ENCODE measurements at places on chromosomes 2 and 18.

GRCh38 chr18:45133276-45133675 lies 452.6 kb downstream of the SETBP1 start:
- DNase-seq = no peak

- DNase-seq = no peak
Measured at GRCh38 chr2:19140463-19141208, 217.8 kb downstream of the OSR1 start.

DNA sequence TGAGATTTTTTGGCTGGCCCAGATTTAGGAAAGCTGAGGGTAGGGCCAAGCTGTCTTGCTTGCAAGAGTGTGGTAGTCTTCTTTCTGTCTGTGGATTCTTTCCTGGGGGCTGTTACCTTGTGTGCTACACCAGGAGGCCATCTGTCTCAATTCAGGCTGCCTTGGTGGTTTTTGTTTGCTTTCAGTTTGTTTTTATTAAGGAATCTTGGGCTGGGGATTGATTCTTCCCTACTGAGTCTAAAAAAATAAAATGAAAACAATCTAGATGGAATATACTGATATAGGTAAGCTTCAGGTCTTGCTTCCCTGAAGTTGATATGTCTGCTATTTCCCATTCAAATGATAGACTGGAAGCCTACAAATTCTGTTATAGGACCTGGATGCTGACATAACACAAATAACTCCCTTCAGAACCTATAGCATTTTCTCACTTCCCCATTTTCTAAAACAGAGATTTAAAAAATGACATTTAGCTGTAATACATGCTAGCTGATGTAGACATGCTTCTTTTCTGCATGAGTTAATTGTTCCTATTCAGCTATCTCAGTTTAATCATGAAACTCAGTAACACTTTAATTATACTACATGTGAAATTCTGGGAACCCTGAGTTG lies 5.3 kb downstream of the LHCGR start:
- no peak for DNase-seq

DNA sequence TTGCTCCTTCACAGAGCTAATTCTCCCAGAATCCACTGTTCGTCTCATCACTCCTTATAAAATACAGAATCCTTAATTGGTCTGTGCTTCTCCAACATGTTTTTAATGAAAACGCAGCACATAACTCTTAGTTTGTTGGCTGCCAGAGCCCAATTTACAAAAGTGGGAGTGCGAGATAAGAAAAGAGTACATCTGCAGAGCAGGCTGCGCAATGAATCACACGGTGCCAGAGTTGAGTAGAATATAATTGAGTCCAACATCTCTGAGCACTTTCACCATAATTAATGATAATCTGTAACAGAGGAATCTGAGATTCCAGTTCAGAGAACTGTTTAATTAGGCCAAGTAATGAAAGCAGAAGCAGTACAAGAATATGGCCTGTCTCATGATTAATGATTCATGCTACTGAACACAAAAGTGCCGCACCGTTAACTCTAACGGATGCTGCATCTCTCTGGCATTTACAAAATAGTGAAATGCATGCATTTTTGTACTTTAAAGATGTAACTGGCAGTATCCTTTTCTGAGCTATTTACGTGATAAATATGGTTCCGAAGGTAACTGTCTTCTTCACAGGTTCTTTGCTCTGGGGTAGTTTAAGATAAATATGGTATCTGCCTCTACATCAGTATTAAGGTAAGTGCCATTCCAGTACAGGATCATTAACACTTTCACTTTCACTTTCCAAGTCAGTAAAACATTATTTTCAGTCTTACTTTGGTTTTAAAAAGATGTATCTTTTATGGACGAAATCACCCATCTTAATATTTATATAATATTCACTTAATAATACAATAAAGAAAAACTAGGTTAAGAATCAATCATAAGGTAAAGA lies 785.6 kb downstream of the NR4A2 start:
- no peak for DNase-seq
